Spleen (tissue), 13 donors: ENCODE measurements at places on chromosomes 12 and 14.
A peak's percentile ranks its signal among the peaks of the same experiment; 100 is the strongest.

GRCh38 chr14:68312884-68313610 lies 479.8 kb downstream of the ZFP36L1 start:
- no peak for DNase-seq

- DNase-seq = peak; percentile 54
Observed at GRCh38 chr12:116459011-116459875, 99.9 kb upstream of the MAP1LC3B2 start.

DNA sequence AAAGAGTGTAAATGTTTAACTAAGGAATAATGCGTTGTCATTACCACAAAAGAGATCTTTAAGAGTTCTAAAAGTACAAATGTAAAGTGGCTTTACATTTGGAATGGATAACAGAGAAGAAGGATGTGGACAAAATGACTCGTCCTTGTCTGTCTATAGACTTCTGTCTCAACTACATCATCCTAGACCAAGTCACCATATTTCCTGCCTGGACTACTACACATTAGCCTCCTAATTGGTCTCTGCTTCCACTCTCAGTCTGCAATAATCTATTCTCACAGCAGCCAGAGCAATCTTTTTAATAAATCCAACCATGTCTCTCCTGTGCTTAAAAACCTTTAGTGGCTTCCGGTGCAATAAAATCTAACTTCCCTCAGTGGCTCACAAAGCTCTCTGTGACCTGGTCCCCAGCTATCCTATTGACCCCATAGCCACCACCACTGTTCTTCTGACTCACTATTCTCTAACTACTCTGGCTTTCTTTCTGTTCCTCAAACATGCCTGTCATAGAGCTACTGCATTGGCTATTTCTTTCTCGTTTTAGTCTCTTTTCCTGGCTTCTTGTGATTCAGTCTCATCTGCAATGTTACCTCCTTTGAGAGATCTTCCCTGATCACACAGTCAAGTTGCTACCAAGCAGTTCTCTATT lies 91.1 kb downstream of the MYF5 start:
- no peak for DNase-seq

DNA sequence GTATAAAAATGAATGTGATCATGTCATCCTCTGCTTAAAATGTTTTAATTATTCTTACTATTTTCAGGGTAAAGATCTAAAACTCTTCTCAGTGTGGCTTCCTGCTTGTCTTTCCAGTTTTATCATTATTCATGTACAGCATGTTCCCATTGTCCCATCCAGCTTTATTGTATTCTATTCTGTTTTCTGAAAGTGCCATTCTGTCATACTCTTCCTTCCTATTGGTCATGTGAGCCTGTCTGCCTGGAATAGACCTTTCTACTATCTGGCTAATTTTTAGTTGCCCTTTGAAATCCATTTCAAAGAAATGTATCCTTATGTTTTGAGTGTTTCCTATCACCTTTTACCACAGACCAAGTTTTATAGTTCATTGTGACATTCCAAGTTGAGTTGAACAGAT lies 34.9 kb downstream of the PALS1 start:
- DNase-seq = no peak

GRCh38 chr14:51806026-51807023 lies 54.1 kb upstream of the GNG2 start:
- DNase-seq = no peak

- DNase-seq = no peak
Observed at GRCh38 chr12:57040211-57040610, 9.7 kb downstream of the MYO1A start.

- DNase-seq = no peak
Observed at GRCh38 chr14:35215110-35215813, 76.9 kb upstream of the PSMA6 start.

GRCh38 chr12:131682510-131682895 lies 28.4 kb upstream of the SFSWAP start:
- DNase-seq = peak; percentile 74

- no peak for DNase-seq
Observed at GRCh38 chr12:13980538-13981295, 685 bp downstream of the GRIN2B start.

DNA sequence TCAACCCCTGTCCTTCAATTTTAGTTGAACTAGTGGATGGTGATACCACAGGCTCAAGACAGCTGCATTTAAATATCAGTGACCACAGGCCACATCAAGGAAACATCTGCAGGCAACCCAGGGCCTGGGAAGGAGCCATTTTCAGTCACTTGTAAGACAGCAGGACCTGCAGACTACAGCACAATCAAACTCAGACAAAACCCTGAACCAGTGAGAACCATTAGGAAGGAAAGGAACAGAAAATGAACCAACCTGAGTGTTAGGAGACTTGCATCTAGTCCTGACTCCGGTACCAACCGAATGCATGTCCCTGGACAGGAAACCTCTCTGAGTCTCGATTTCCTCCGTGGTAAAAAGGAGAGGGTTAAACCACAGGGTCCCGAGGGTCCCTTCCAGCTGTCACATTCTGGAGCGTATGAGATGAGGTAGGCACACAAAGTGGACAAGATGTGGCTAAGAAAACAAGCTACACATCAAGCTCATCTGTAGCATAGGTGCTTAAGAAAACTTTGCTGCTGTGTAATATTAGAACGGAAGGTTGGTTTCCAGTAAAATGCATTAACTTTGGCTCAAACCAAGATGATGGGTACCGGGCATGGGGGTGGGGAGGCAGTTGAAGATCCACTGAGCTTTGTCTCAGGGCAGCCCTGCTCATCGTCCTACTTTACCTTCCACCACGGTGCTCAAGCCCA lies 1.6 kb upstream of the CDKN1B start:
- DNase-seq = no peak

- DNase-seq = no peak
Observed at GRCh38 chr12:95439461-95440230, 34.3 kb upstream of the METAP2 start.

GRCh38 chr12:26523708-26524150 lies 309.3 kb downstream of the ITPR2 start:
- peak; percentile 80 for DNase-seq

DNA sequence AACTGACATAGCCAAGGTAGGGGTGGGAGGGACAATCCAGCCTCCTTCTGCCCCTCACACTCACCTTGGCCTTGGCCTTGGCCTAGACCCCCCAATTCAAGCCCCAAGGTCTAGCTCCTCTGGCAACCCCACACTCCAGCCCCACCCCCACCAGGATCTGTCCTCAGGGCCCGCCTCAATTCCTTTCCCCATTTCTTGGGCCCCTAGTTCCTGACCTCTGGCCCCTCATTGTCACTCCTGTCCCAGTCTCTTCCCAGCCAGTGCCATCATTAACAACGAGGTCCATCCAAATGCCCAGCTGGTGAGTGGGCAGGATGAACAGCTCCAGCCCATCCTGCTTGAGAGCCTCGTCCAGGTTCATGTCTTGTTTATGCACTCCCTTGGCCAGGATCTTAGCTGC lies 6.8 kb upstream of the GDF11 start:
- no peak for DNase-seq

GRCh38 chr14:61372842-61373555 lies 51.6 kb downstream of the PRKCH start:
- DNase-seq = no peak

DNA sequence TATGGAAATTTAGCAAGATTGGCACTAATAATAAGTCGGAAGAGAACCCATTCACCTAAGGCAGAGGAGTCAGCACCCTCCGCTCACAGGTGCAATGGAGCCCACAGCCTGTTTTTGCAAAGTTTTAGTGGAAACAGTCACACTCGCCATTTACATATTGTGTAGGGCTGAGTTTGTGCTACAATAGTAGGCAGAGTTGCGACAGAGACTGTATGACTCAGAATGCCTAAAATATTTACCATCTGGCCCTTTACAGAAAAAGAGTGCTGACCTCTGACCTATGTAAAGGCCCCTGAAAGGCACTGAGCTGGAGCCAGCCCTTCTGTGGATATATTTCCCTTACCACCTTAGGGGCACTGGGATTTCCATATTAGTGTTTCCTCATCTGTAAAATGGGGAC lies 79.0 kb downstream of the PRIMA1 start:
- no peak for DNase-seq

GRCh38 chr12:25972783-25973182 lies 14.3 kb downstream of the RASSF8 start:
- no peak for DNase-seq

DNA sequence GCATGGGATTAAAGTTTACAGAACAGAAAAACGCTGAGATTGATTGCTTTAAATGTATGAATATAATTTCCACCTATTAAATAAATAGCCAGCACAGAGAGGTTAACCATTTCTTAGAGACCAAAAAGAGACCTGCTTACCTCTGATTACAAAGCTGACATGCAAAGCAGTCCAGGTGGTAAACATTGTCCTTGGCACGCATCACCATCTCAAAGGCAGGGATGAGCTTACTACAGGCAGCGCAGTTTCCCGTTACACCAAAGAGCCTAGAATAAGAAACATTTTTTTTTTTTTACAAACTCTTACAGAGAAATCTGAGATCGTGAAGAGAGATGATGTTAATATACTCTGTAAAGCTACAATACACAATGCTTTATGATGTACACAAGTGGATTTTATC lies 45.7 kb downstream of the LMO3 start:
- DNase-seq = no peak

DNA sequence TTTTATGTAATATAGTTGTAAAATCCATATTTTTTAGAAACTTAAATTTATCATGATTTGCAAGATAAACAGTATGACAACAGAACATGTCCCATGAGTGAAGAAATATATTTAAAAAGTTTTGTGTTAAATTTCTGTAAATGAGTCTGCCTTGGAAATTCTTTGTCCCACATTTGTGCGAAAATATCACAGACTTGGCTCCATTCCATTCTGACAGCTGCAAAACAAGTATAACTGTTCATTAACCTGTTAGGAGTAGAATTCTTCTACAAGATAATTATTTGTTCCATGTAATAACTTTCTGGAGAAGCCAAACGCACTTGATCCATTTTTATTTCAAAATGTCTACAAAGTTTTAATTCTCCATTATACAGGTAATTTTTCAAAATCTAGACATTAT lies 37.9 kb downstream of the MDM1 start:
- DNase-seq = no peak

- DNase-seq = no peak
Observed at GRCh38 chr12:111069886-111070285, 149.5 kb upstream of the MYL2 start.
